ENCODE measurements at places on chromosomes 7 and 10.

DNA sequence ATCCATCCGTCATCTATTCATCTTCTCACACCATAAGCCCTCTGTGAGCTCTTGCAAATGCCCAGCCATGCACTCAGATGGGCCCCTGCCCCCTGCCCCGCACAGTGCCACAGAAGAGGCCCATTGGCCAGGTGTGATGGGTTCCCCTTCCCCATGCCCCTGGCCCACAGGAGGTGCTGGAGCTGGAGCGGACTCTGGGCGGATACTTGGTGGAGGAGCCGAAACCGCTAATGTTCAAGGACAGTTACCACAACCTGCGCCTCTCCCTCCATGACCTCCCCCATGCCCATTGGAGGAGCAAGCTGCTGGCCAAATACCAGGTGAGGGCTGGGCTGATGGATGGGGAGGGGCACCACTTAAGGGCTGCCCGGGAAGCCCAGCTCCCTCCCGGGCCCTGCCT is 23.4 kb upstream of the SLC29A3 start:
- no peak for DNase-seq

- no peak for DNase-seq
Observed at GRCh38 chr7:110421490-110422241, 669.3 kb upstream of the LRRN3 start.

- no peak for DNase-seq
Observed at GRCh38 chr7:6181136-6181535, 91.3 kb downstream of the CYTH3 start.

DNA sequence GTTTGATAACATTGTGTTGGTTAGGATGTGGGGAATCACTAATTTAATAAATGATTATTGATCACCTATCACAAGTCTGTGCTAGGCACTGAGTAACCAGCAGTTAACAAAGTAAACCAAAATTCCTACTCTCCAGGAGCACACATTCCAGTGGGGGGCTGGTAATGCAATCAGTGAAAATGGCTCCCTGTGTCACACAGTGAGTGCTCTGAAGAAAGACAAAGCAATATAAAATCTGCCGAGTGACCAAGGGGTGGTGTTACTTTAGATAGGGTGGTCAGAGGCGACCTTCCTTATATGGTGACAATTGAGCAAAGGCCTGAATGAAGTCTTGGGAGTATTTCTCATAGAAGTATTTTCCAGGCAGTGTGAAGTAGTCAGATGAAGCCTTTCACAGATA is 13.6 kb upstream of the SMC3 start:
- no peak for DNase-seq

- DNase-seq = no peak
Observed at GRCh38 chr10:103765168-103765567, 90.2 kb downstream of the SH3PXD2A start.

DNA sequence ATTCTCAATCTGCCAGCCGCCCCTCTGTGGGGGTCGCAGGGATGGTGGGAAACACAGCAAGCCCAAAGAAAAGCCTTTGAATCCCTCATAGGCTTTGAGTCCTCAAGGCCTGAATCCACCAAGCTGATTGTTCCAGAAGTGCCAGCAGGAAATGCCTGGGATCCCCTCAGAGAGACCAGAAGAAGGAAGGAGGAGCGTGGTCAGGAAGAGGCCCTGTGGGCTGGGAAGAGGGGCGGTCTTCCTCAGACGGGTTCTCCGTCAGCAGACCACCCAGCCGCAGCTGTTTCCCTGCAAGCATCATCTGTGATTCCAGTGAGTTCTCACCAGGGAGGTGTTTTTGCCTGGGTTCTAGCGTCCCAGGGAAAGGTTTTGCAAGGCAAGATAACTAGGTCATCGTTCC is 190.0 kb upstream of the KLF6 start:
- no peak for DNase-seq

GRCh38 chr7:71870812-71871211 is 541.3 kb downstream of the CALN1 start:
- no peak for DNase-seq

DNA sequence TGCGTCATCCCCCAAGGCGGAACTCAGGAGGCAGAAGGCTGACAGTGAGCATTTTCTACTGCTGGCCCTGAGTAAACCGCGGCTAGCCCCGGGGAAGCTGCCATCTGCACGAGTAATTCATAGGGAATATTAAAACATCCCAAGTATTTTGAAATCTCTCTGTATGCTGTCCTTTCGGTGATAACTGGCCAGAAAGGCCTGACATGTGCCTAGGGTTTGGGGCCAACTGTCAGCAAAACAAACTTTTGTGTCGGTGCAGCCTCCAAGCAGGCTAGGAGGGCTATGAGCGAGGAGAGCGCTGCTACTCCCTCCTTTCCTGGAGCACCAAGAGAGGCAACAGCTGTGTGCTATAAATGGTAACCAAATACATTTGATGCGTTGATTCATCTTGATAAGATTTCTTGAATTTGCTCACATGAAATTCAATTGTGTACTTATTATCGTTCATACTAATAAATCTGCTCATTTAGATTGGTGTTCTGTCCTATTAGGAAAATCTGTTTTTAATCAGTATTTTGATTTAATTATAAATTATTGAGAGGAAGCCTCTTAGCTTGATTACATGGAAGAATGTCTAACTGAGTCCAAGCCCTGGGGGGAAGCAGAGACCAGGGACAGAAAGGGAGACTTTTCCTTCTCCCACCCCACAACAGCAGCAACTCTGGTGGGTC is 124.4 kb upstream of the NPS start:
- no peak for DNase-seq

GRCh38 chr7:151585744-151586393 is 66.2 kb upstream of the RHEB start:
- no peak for DNase-seq

- no peak for DNase-seq
Observed at GRCh38 chr7:105011141-105011830, 2.7 kb upstream of the KMT2E start.

DNA sequence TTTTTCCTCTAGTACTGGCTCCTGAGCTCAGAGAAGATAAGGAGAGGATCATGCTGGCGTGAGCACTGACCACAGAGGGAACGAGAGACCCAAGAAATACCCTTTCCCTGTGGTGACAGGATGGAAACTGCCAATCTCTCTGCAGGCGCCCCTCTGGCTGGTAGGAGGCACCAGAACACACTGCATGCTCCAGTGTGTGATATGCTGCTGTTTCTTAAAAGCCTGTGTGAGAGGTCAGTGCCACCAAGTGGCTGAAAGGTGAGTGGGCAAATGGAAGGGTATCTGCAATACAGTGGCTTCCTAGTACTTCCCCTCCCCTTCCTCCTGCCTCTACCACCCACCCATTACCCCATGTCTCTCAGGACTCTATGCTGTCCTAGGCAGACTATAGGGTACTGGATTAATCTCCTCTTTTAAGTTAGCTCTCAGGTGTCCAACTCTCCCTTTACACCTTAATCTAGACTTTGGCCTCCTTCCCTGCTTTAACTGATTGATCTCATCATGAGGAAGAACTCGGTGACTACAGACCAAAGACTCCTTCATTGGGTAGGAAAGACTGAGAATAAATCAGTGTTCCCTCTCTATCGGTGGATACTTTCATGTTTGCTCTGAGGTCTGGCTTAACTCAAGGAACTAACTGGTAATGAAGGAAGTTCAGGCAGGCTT is 283.6 kb downstream of the ADRA2A start:
- no peak for DNase-seq

GRCh38 chr10:117926491-117926890 is 120.2 kb downstream of the RAB11FIP2 start:
- DNase-seq = no peak

GRCh38 chr10:95716866-95717265 is 23.1 kb upstream of the TCTN3 start:
- DNase-seq = no peak

GRCh38 chr7:21777921-21778320 is 167.8 kb downstream of the CDCA7L start:
- no peak for DNase-seq

- no peak for DNase-seq
Observed at GRCh38 chr7:139948587-139949335, 114.0 kb downstream of the PARP12 start.

DNA sequence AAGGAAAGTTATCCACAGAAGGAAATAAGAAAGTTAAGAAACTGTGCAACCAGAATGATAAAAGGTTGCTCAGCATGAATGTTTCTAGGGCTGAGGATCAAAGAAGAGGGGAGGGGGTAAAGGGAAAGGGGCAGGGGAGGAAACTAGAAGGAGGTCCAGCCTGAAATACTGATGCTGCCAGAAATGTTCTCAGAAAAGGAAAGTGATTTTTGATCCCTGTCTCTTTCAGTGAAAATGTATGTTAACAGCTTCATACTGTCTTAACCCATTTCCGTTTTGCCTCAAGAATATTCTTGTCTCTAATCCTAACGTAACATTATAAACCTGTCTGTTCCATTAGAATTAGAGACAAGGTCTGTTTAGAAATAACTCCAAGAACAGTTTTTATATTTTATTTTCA is 49.6 kb downstream of the NEBL start:
- no peak for DNase-seq

DNA sequence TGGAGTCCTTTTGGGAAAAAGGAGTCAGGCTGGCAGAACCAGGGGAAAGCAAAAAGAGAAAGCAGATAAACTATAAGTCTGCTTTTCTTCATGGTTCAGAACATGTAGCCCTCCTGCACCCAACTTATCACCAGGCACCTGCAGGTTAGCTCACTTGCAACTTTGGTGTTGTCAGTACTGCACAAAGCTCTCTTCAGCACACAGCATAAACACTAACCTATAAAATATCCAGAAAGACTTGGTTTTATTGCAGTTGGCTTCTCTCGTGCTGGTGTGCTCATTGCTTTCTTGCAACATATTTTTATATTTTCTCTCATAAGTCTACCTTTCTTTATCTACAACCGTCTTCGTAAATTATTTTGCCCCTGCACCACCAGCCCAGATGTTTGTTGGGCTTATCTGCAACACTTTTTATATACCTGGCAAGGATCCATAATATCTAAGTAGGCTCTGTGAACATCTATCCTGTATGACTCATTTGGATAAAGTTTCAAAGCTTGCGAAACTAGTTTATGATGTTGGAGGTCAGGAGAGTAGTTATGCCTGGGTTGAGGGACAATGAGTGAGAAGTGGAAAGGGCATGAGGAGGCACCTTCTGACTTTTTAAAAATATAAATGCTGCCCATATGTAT is 164.6 kb downstream of the ANKRD30A start:
- DNase-seq = no peak

GRCh38 chr7:158803367-158803969 is 25.8 kb downstream of the ESYT2 start:
- DNase-seq = no peak

- DNase-seq = no peak
Observed at GRCh38 chr7:104878577-104878976, 135.4 kb upstream of the KMT2E start.

- DNase-seq = no peak
Observed at GRCh38 chr7:36949711-36950600, 225.7 kb upstream of the AOAH start.

DNA sequence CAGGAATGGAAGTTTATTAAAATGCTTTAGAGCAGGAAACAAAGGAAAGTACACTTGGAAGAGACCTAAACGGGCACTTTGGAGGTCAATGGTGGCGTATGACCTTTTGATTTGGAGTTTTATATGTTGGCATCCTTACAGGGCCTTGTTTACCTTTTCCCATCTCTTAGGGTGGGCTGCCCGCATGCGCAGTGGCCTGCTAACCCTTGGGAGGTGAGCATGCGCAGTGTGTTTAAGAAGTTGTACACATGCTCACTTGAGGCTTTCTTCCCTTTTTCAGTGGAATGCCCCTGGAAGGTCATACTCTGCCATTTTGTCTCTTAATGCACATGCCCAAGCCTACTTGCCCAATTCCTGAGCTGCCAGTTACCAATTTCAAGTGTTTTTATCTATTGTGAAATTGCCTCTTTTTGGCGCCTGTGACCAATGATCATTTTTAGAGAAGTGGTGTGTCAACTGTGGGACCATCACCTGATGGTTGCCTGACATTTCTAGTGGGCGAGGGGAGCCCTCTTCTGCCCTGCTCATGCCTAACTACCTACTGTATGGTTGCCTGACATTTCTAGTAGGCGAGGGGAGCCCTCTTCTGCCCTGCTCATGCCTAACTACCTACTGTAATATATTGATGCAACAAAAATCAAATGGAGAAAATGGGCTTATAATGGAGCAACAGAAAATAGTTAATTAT is 138.0 kb downstream of the PPP1R9A start:
- DNase-seq = no peak

DNA sequence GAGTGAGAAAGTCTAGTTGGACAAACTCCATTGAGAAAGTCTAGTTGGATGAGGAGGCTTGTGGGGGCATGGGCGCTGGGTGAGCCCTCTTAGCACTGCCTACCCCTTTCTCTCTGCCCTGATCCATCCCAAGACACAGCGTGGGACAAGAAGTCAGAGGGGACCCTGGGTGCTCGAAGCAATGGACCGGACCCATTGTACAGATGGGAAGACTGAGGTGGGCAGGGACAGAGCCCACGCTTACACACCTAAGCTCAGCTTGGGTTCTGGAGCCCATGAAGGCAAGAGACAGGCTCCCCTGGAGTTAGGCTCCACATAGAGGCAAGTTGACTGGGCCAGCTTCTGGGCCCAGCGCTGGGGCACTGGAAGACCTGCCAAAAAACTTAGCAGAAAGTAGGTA is 126.8 kb upstream of the TNRC18 start:
- no peak for DNase-seq

DNA sequence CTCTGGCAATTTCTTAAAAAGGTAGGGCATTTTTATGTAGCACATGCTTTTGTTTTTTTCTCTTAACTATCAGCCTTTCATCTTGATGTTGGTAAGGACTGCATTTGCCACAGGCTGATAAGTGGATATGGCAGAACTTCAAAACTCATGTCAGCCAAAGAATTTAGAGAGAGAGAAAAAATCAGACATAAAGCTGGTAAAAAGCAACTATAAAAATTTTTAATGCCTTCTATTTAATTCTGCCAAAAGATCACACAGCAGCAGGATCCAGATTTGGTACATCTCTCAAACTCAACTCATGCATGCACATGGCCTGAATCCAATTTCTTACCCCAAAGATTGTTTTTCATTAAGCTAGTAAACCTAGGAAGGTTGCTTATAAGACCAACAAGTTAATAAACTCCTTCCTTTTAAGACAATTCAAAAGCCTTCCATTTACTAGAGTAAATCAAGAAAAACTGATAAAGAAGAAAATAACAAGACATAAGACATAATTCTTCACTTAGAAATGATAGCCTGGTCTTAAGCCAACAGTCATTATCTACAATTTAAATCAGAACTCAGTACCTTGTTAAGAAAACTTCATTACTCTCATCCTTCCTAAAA is 69.3 kb downstream of the GLI3 start:
- no peak for DNase-seq

DNA sequence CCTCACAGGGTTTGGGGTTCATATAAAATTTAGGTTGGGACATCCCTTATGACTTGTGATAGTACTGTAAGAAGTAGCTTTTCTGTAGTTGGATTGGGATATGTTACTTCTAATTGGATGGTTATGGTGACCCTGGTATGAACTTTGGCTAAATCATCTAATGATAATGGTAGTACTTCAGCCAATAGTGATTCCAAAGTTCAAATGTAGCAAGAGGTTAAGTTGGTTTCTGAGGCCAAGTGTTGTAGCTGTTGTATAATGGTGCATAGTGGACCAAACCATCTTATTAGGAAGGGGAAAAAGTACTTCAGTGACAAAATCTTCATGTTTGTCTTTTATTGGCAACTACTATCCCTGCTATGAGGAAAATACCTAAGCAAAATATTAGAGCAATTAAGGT is 542.1 kb upstream of the IGFBP3 start:
- no peak for DNase-seq

Data from AG09309 (cell line).